ENCODE measurements at places on chromosomes 13 and 19.

GRCh38 chr13:113559901-113560644 lies 24.5 kb upstream of the TFDP1 start:
- DNase-seq = no peak

- DNase-seq = no peak
Observed at GRCh38 chr13:29541400-29541799, 54.1 kb downstream of the SLC7A1 start.

DNA sequence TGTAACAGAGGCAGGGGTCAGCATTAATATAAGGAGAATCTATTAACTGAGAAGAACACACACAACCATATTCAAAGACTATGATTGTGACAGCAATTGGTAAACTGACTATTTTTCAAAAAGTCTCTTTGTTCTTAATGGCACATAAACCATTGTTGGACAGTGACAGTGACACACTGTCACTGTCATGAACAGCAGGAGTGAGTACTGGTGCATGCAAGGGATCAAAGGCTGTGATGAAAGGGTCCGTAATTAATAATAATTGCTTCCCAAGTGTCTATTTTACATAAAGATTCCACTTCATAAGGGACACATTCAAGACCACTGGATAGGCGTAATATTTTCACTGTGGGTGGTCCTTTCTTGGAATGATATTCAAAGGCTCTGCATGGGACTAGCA lies 50.7 kb downstream of the LHFPL6 start:
- no peak for DNase-seq

GRCh38 chr19:16370641-16371391 lies 46.2 kb downstream of the KLF2 start:
- no peak for DNase-seq

GRCh38 chr19:37470216-37470615 lies 1.1 kb downstream of the ZNF570 start:
- no peak for DNase-seq

DNA sequence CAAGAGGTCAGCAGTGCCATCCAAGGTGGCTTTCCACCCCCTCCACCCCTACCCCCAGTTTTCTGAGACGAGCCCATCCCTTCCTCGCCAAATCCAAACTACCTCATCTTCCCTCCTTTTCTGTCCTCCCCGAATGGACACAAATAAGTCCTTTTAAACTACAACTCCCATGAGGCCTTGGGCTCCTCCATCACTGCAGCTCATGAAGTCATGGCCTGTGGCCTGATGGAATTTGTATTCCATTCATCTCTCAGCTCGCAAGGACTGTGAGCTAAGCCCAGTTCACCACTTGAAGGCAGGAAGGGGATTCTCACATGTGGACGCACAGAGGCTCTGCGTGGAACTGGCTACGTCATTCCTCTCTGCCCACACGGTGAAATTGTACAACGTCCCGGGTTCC lies 12.5 kb downstream of the PTPRH start:
- no peak for DNase-seq

- DNase-seq = no peak
Observed at GRCh38 chr13:107847406-107847805, 367.9 kb downstream of the LIG4 start.

GRCh38 chr13:106183410-106184065 lies 351.9 kb downstream of the EFNB2 start:
- DNase-seq = no peak

DNA sequence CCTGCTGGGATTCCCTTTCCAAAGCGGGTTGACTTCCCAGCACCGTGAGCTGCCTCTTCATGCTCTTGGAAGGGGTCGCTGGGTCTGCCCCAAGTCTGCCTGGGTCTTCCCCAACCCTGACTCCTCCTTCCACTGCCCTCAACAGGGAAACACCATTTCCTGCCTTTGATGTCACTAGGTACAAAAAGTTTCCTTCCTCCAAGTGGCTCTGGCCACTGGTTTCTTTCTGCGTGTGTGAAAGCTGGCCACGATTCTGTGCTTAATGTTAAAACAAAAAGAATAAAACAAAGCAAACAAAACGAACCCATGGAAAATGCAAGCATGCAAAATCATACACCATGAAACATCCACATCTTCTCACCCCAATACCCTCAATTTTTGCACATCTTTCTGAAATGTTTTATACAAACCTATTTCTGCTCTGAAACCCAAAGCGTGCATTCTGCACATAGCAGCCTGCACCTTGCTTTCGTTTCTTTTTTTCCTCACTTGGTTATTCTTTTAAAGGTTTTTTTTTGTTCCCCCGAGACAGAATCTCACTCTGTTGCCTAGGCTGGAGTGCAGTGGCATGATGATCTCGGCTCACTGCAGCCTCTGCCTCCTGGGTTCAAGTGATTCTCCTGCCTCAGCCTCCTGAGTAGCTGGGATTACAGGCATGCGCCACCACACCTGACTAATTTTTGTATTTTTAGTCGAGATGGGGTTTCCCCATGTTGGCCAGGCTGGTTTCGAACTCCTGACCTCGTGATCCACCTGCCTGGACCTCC lies 12.5 kb upstream of the TNFSF9 start:
- DNase-seq = no peak

DNA sequence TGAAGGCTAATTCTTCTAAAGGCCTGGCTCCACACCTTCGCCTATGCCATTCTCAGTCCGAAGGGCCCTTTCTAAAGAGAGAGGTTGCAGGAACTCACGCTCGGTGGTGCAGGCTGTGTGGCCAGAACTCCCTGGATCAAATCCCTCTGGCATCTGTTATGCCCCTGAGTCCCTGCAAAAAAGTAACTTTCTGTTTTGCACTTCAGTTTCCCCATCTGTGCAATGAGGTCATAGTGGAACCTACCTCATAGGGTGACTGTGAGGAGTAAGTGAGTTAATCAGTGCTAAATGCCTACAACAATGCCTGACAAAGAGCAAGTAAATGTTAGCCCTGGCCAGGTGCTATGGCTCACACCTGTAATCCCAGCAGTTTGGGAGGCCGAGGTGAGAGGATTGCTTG lies 7.3 kb downstream of the IGSF23 start:
- DNase-seq = no peak

DNA sequence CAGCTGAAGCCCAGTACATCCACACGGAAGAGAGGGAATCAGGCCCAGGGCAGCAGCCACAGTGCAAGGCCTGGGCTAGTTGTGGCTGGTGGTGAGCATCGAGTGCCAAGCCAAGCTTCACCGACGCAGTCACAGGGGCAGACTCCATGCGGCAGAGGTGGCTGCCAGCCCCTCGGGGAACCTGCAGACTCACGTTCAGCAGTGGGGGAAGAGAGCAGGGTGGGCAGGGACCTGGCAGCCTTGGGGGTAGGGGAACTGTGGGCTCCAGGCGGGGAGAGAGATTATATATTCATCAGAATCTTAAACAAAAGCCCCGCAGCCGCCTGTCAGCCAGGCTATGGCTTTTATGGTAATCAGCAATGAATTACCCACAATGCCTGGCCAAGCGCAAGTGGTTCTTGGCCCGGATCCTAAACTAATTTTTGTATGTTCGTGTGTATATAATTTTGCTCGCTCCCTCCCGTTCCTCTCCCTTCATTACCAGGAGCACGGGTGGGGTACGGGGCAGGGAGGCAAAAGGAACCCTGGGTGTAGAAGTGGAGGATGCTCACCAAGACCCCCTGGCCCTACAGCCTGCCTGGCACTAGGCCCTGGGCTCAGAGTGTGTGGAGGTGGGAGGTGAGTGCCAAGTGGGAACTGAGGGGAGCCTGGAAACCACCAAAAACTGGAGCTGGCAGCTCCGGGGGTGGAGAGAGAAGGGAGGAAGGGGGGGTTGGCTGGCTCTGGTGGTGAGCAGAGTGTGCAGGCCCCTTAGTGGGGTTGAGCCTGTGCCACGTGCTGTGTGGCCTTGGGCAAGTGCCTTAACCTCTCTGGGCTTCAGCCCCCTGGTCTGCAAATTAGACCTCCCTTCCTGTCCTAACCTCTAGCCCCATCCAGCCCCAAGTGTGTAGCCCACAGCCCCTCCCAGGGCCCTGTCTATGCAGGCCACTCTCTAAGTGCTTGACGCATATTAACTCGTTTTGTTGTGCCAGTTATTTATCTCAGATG lies 31.9 kb downstream of the PTPRS start:
- no peak for DNase-seq

GRCh38 chr13:80196756-80197155 lies 144.2 kb downstream of the SPRY2 start:
- DNase-seq = no peak

GRCh38 chr13:51861723-51862300 lies at the start of gene CCDC70:
Gene CCDC70 (plus strand): TSS chr13:51861969. CDS start chr13:51865412, 3,443 bp downstream.
- no peak for DNase-seq

DNA sequence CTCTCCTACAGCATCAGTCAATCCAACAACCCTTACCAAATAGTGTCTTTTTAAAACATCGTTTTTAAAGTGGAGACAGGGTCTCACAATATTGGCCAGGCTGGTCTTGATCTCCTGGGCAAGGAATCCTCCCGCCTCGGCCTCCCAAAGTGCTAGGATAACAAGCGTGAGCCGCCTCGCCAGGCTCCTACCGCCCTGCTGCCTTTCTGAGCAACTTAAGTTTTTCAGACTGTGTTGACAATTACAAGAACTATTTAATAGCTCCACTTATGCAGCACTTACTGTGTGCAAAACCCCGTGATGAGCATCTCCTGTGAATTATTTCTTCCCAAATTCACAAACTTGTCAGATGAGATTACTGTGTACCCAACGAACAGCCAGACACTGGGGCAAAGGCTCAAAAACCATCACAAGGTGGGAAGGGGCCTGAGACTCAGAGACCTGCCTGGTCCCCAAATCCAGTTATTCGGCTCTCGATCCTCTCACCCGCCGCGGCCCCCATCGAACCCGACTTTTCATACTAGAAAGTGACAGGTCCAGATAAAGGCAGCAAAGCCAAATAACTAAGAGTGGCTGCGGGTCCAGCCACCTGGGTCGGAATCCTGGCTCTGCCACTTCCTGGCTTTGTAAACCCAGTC lies 581 bp downstream of the RPL18 start:
- no peak for DNase-seq

DNA sequence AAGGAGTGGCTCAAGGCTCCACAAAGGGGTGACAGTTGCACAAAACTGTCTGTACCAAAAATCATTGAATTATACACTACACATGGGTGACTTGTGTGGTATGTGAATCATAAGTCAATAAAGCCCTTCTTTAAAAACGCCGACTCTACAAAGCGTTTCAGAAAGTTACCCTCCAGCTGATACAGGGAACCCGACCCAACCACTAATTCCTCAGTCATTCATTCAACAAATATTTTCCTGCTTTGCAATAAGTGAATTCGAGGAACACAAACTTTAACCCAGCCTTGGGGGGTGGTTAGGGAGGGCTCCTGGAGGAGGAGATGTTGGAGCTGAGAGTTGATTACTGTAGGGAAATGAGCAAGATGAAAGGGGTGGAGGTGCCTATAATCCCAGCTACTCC lies 32.0 kb downstream of the LTBP4 start:
- no peak for DNase-seq

DNA sequence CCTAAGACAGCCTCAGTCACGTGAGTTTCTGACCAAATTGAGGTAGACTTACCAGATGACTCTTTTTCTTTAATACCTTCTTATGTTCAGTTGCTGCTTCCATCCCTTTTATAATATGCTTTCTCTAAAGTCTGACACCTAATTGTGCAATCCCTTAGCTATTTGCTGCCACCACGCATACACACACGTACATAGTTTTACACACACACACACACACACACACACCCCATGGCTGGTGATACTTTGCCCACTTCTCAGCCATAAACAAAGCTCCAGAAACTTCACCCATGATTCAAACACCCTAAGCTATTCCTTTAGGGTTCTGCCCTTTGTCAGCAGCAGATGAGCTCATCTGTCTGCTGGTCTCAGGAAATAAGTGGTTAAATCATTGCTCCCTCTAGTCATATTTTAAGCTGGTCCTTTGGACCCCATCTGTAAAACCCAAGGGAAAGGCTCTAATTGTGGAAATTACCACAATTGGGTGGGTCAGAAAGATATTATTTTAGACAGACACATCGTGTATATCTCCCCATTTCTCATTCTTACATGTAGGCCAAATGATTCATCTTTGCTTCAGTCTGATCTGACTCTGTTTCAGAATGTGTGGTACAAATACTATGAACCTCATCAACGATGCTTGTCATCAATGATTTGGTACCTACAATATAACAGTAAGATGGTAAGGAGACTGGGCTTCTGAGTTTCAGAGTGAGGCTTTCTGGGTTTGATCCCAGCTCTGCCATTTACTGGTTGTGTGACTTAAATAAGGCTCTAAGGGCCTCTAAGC lies 69.2 kb downstream of the NALCN start:
- DNase-seq = no peak

DNA sequence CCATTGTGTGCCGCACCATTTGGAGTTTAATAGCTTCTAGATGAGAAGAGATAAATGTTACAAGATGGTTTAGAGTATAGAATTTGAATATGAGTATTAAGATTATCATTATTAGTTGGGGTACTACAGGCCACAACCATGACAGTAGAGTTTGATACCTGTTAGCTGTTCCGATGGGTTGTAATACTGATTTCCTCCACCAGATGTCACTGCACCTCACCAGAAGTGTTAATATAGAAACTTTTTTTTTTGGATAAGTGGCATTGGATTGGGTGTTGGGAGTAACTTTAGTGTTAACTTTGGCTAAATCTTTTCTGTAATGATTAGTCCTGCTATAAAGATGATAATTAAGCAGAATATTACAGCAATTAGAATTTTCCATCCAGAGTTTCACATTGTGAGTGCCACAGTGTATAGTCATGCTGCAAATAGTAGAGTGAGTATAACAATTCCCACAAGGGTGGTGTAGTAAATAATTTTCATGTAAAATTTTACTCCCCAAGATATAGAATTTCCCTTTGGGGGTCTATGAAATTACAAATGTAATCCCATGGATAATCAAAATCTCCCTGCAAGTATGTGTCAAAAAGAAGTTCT lies 56.3 kb downstream of the PSG3 start:
- peak; percentile 3 for DNase-seq

DNA sequence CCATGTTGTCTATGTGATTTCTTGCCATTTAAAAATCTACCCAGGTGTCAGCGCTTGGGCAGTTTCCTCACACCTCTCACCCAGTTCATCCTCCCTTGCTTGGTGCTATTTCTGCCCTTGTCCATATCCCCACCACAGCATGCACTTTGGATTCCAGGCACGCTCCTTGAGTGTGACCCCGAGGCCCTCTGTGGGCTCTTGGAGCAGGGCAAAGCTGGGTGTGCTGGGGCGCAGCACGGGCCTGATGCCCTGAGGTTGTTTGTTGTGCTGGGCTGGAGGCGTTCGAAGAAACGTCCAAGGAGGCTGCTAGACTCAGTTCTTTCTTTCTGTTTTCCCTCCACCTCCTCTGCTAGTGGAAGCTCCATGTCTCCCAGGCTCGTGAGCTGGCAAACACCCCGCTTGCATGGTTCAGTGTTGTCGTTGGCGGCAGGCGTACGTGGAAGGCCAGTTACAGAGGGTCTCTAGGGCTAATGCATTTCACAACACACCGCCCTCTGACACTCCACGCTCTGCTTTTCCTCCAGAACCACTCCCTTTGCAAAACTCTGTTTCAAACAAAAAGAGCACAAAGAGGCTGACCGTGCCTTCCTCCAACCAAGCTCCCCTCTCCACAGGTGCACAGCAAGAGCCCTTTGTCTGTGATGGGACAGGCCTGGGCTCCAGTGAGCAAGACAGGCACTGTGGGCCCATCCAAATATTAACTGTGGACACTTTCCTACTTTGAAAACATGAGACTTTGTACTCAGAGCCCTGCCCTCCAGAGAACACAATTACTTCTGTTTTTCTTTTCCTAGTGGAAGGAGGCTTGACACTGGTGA lies 117.7 kb upstream of the GJB6 start:
- DNase-seq = no peak

- no peak for DNase-seq
Observed at GRCh38 chr19:46494146-46494940, 1.3 kb downstream of the PNMA8B start.
